ENCODE measurements at places on chromosomes 7 and 10.

DNA sequence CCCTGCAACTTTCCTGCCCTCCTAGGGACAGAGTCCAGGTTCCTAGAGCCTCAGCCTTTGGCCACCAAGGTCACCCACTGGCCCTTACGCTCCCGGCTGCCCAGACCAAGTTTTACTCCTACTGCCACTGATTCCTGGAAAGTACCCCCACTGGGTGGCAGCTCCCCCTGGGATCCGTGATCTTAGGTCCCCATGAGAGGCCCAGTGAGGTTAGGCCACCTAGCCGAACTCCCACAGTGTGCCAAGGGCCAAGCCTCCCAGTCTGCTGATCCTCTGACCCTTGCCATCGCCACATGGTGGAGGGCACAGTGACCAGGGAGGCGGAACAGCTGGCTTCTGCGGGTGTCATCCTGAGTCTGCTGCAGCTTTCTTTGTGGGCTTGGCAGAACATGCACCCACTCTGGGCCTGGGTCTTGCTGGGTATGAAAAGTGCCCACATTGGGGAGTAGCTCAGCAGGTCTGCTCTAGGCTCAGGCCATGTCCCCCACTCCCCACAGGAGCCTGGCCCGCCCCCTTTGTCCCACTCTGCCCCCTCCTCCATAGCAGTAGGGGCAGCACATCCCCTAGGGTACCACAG lies 40.5 kb upstream of the PPIF start:
- DNase-seq: no peak

DNA sequence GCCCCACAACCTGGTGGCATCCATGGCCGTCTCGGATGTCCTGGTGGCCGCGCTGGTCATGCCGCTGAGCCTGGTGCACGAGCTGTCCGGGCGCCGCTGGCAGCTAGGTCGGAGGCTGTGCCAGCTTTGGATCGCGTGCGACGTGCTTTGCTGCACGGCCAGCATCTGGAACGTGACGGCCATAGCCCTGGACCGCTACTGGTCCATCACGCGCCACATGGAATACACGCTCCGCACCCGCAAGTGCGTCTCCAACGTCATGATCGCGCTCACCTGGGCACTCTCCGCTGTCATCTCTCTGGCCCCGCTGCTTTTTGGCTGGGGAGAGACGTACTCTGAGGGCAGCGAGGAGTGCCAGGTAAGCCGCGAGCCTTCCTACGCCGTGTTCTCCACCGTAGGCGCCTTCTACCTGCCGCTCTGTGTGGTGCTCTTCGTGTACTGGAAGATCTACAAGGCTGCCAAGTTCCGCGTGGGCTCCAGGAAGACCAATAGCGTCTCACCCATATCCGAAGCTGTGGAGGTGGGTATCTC lies 1.1 kb downstream of the HTR5A start:
- no peak for DNase-seq

- DNase-seq: no peak
Observed at GRCh38 chr10:131689486-131689885, 211.3 kb upstream of the PPP2R2D start.

- DNase-seq: no peak
Observed at GRCh38 chr10:100413173-100413572, 49.6 kb upstream of the WNT8B start.

GRCh38 chr7:25391295-25391861 lies 163.1 kb upstream of the NPVF start:
- no peak for DNase-seq

DNA sequence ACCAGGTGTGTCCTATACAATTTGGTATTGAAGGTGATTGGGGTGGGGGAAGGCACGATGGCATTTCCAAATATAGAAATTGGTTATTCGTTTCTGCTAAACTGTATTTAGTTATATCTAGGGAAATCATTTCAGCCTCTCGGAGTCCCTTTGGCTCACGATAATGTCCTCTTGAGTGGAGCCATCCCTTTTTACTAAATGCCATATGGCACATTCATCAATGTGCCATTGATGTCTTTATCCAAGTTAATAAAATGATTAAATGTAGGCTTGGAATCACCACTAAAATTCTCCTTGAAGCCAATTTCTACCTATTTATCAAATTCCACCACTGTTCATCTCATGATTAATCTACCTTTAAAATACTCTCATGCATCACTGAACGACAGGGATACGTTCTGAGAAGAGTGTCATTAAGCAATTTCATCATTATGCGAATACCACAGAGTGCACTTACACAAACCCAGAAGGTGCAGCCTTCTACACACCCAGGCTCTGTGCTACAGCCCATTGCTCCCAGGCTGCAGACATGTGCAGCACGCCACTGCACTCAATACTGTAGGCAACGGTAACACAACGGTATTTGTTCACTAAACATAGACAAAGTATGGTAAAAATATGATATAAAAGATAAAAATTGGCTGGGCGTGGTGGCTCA lies 219.2 kb upstream of the C7orf33 start:
- DNase-seq: no peak

- DNase-seq: no peak
Observed at GRCh38 chr10:12636571-12636970, 287.2 kb downstream of the CAMK1D start.

GRCh38 chr7:40676221-40676620 lies 541.4 kb downstream of the SUGCT start:
- DNase-seq: no peak

DNA sequence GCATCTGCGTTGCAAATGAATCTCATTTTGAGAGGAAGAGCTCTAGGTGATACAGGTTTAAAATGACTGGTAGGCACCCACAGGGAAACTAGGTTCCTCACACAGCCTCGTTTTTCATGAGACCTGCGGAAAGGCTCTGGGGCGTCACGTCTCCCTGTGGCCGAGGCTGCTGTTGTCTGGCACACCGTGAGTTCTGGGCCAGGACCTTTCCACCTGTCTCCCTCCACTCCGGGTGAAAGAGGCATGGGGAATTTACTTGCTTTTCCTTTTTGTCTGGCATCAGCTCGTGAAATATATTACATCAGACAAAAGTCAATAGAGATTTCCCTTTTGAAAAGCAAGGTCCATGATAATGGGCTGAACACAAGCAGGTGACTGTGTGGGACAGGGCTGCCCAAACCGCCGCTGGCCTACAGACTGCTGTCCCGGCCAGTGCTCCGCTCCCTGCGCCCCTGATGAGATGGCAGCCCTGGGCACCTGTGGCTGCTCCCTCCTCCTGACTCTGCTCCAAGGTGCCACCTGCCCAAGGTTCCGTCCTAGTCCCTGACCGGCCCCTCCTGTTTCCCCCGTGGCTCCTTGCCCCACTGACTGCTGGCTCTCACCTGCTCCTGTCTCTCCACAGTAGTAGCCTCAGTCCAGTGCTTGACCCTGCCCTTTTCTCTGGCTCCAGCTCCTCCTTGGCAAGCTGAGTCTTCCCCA lies 109.6 kb downstream of the NKX6-2 start:
- no peak for DNase-seq

GRCh38 chr7:12951397-12951801 lies 264.0 kb downstream of the ARL4A start:
- DNase-seq: no peak

DNA sequence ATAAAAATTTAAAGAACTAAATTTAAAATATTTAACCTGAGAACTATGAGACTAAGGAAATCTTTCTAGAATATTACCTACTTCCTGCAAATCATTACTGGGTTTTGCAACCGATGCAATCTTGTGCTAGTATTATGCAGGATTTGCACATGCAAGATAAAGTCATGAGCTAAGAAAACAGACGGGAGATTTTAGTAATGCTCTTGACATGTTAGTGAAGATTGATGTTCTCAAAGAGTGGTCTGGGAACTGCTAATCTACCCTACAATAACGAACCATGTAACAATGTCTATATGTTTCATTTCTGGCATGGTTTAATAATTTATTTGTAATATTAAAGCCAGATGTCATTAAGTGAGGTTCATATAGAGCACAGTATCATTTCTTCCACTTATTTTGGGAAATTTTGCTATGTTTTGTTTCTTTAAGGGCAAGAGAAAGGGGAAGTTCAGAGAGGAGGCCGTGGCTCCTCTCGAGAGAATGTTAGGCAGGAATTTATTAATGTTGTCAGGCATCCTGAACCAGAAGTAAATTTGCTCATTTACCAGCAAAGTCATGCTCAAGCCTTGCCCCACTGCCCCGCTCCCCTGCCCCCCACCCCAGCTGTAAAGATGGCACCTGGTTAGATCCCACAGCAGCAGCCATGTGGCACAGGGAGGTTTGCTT lies 22.8 kb downstream of the LRRC17 start:
- DNase-seq: no peak

DNA sequence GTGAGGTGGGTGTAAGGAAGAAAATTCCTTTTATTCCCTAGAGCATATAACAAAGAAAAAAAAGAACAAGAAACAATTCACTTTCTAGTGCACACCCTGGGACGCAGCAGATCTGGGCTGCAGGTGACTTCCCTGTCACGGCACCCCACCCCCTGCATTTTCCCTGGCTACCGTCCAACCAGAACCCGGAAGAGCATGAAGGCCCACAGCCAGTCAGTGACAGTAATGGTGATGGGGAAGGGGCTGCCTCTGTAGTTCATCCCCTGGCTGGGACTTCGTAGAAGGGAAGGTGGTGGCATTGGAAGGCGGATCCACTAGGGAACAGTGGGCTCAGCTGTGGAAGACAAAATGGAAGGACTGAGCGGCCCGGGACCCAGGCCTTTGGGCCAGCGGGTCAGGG lies 236.7 kb downstream of the BUB3 start:
- DNase-seq: no peak

GRCh38 chr10:107444443-107444842 lies 279.9 kb upstream of the SORCS1 start:
- no peak for DNase-seq

GRCh38 chr7:14228341-14228740 lies 238.9 kb upstream of the ETV1 start:
- no peak for DNase-seq

- DNase-seq: no peak
Observed at GRCh38 chr10:61337741-61338140, 115.4 kb downstream of the TMEM26 start.

- DNase-seq: no peak
Observed at GRCh38 chr7:15334536-15335263, 227.1 kb downstream of the AGMO start.

DNA sequence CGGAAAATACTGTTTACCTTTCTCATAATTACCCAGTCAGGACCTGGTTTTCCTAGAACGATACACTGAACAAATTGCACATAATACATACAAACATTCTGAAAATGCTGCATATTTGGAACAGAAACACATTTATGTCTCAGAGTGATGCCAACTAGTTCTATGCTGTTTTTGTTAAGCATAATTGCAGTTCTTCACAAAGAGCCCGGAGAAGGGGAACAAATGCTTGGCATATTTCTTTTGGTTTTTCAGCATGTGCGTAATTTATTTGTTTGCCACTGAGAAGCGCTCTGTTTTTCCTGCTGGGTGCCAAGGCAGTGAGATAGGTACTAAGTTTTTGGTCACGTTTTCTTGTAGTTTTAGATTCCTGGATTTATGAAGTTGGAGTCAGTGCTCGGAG lies 181.0 kb upstream of the MDFIC start:
- DNase-seq: no peak

- no peak for DNase-seq
Observed at GRCh38 chr7:43700059-43700501, 29.2 kb downstream of the COA1 start.

All from stimulated activated CD4-positive, alpha-beta T cell treated with anti-CD3 and anti-CD28 coated beads, Interleukin-4, amount 100 ng/mL, for 1 hour (primary cell).